ENCODE measurements at places on chromosomes 16 and 17. TPM values are rescaled to one million over a fixed set of nuclear protein-coding genes. Genes with fewer than 3 reads are reported as not detected.

Gene TOP2A
- total RNA-seq: 1.4 TPM

Gene FOXC2
- total RNA-seq: 20.0 TPM

Gene CHMP6
- total RNA-seq: 26.8 TPM

Gene ITGB3
- 30.2 TPM for total RNA-seq

Gene CDRT15
- not detected for total RNA-seq

Gene SKAP1
- 7.4 TPM for total RNA-seq

Gene KRT24
- 0.53 TPM for total RNA-seq

Gene CD19
- 1.4 TPM for total RNA-seq

All from sciatic nerve (tissue), 2 donors.